Renal cortical epithelial cell (primary cell): ENCODE measurements at places on chromosomes 5 and 9. TPM values are rescaled to one million over a fixed set of nuclear protein-coding genes. Genes with fewer than 3 reads are reported as not detected.

GRCh38 chr5:144003636-144004035, 166.8 kb downstream of the YIPF5 start:
- DNase-seq, result no peak

SLC36A3 gene
- not detected in 2 replicates for total RNA-seq

GRCh38 chr9:82363198-82363597, 374.6 kb downstream of the SPATA31D1 start:
- no peak for DNase-seq

DNA sequence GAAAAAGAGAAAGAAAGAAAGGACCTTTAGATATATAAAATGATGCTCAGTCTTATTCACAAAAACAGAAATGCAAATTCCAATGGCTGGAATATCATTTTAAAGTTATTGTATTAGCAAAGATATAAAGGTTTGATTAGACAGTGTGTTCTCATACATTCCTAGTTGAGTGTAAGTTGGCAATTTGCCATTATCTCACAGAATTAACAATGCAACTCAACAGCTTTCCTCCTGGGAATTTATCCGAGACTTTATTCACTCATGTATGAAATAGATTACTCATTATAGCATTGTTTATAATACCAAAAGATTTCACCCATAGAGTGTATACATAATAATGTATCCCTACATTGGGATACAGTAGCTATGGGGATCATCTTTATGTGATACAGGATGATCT, 27.1 kb upstream of the MLLT3 start:
- DNase-seq, result peak; percentile 42

CD72 gene
- 0.60 and 1.2 TPM in 2 replicates for total RNA-seq

DNA sequence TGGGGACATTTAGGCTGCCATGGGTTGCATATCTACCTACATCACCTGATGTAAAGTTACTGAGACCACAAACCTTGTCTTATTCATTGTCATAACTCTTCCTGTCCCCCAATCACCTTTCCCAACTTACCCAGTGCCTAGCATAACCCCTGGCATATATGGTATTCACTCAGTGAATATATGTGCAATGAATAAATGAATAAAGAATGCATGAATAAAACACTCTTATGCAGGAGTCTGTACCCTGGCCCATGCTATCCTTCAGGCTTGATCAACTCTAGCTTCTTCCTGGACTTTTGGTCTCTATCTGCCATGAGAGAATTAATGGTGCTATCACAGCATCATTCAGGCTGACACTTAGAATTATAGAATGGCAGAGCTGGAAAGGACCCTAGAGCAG, 285.2 kb downstream of the SMARCA2 start:
- DNase-seq, result no peak

PCDHGA1 gene
- total RNA-seq, result under 0.01 and 0.80 TPM in 2 replicates
